ENCODE measurements at places on chromosomes 2 and 18.

GRCh38 chr2:79713131-79713785 is 200.4 kb downstream of the CTNNA2 start:
- no peak for DNase-seq

DNA sequence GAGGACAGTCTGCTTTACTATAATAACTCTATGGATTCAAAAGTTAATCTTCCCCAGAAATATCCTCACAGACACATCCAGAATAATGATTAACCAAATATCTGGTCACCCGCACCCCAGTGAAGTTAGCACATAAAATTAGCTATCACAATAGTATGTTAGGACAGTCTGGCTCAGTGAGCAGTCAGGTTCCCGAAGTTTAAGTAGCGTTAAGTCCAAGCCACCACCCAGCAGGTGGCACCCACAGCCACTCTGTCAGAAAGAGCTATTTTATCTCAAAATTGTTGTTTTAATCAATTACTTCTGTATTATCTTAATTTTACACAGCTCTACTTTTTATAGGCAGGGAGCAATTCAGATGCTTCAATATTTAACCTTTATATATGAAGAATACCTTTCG is 537.5 kb downstream of the MBD2 start:
- no peak for DNase-seq

DNA sequence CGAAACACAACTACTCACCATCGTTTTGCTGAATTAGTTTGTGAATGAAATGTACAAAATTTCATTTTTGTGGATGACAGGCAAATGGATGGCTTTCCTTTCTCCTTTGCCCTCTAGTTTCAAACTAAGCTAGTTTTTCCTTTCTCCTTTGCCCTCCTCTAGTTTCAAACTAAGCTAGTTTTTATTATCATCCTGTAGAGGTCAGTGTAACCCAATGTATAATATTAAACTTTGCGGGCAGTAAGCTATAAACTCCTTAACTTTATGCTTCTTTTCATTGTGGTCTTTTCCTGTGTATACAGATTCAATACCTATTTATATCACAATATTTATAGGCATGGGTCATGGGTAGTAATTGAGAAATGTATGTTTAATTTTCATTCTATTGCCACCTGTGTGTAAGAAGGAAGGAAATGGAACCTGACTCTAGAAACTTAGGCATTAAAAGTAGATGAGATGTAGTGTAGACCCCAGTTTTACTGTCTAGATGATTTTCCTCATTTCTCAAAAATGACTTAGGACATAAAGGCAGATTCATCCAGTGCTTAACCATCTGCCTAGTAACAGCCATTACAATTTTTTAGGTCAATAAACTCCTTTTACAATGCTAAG is 58.1 kb downstream of the MAP3K19 start:
- DNase-seq, result peak; percentile 26

DNA sequence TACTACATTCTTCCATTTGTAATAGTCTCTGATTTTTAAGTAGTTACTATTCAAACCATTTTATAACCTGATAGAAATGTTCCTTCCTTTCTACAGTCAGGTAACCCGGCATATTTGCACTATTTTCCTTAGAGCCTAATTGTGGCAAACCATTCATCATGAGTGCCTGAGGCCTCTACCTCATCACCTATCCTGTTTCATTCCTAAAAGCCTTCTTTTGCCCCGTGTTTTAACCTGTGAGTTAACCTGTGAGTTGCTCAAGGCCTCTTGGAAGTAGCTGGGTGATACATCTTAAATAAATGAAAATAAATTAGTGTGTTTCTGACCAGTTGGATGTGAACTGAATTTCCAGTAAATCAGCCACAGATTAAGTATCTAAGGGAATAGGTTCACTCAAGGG is 6.5 kb upstream of the KLHL29 start:
- DNase-seq, result no peak

DNA sequence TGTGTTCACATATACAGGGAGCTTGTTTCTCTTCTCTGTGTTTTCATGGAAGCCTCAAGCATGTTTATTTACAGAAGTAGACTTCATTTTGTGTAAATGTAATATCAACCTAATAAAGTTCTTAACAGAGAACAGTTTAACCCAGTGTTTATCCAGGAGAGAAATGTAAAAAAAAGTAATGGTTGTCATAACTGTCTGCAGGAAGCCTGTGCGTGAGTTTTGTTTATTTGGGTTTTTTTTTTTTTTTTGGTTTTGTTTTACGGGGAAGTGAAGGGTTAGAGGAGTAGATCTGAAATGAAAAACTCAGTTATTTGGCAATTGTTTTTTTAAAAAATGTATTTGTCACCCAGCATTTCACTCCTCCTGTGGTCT is 124.7 kb downstream of the RAPGEF4 start:
- DNase-seq, result no peak

GRCh38 chr18:7177116-7177744 is 53.7 kb upstream of the LRRC30 start:
- DNase-seq, result peak; percentile 63

- DNase-seq, result peak; percentile 80
These were observed 889.1 kb upstream of the GCFC2 start for GRCh38 chr2:76599732-76600368.

DNA sequence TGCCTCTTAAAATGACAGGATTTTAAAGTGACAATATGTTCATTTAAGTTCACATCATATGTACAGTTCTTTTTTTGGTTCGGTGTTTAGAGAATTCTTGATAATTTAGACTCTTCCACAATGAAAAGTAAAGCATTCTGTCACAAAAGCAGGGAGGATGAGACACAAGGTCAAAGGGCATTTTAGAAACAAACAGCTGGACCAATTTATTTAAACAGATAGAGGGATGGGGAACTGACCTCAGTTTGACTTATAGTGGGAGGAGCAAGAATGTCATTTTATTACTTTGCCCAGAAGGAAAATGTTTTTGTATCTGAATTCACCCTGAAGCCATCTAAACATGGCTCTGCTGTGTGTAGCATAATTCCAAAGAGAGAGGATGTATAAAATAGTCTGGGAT is 128.5 kb downstream of the MEIS1 start:
- DNase-seq, result no peak

DNA sequence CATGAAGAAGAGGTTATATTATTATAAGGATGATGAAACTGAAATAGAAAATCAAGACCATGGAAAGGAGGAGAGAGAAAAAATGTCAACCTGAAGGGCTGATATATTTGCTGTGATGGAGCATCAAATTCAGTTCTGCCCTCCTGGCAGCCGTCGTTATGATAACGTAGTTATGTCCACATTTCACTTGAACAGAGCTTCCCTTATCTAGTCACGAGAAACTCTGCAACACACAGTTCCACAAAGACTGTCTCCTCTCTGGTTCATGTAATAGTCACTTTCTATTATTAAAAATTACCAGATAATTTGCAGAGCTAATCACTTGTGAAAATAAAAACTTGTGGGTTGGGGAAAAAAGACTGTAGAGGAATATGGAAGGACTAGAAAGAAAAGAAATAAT is 19.5 kb upstream of the RBMS1 start:
- DNase-seq, result no peak

GRCh38 chr18:39425172-39425850 is 1859.7 kb upstream of the CELF4 start:
- no peak for DNase-seq

- DNase-seq, result no peak
These were observed 122.9 kb downstream of the MBP start for GRCh38 chr18:77009675-77010074.

DNA sequence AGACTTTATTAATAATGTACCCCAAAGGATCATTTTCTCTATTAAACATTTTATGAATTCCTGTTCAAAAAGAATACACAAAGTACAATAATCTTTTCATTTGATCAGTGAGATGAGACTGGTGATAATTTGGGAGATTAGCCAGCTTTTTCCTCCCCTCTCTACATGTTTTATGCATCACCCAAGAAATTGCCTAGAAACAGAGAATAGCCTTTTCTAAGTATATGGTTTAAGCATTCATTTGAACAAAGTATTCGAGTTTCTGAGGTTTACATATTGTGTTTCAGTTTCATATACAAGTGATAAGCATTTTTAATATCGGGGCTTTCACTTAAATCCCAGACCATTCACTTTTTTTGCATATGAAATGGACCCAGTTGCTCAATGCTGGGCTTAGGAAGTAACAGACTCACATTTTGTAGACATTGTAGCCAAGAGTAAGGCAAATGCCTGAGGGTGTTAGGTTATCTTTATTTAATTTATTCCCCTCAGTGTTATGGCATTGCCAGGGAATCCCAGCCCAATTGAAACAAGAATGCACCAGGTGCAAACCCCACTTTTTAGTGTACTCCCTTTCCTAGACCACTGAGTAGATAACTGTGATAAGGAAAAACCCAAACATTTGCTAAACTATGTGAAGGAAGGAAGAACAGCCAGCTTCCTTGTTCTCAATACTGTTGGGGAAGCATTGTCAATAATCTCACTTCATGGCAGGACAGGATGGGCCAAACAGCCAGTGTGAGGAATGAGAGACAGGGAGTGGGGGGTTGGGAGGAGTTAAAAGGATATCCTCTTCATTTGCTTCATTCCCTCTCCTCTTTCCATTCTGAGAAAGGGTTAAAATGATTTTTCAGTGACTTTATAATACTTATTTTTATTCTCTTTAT is 3.5 kb downstream of the CPO start:
- DNase-seq, result no peak

GRCh38 chr2:27152102-27152795 is 3.4 kb downstream of the TCF23 start:
- no peak for DNase-seq

- DNase-seq, result no peak
These were observed 108.0 kb downstream of the SGPP2 start for GRCh38 chr2:222532315-222532714.

- DNase-seq, result no peak
These were observed 16.7 kb downstream of the CPSF3 start for GRCh38 chr2:9440058-9440727.

DNA sequence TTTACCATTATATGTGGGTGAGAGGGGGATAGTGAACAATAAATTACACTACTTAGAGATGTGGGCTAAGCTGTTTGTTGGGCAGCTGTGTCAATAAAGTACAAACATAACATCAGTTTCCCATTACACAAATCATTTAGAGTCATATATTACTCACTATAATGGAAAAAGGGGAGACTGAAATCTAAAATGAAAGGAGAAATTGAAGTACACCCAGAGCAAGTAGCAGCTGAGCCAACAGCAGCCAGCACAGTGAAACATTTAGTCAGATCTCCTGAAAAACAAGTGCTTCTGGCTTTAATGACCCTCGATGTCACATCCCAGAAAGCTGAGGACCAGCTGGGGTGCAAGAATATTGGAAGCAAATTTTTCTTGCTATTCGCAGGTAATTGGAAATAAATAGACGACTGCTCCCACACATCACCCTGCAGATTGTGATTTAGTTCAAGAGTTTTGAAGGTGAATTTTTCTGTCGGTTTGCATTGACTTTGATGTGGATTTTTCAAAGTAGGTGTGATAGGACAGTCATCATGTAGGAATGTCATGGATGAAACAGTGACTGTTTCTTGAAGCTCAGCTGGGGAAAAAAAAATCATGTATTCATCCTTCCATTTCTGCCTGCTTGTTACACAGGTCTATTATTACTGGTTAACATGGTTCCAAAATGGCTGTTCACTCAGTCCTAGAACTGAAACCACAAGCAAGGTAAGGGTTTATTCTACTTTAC is 1607.3 kb upstream of the CELF4 start:
- no peak for DNase-seq

- DNase-seq, result no peak
These were observed 9.4 kb upstream of the NEURL3 start for GRCh38 chr2:96514521-96514920.

DNA sequence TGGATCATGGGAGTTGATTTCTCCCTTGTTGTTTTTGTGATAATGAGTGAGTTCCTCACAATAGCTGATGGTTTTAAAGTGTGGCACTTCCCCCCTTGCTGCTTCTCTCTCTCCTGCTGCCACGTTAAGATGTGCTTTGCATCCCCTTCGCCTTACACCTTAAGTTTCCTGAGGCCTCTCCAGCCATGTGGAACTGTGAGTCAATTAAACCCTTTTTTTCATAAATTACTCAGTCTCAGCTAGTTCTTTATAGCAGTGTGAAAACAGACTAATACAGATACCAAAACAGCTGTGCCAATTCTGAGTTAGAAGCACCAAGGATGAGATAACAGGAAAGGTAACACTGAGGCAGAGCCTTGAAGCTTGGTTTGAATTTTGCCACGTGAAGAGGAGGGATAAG is 44.7 kb downstream of the ITSN2 start:
- DNase-seq, result no peak

GRCh38 chr18:74947875-74948274 is 261.1 kb downstream of the PTGR3 start:
- DNase-seq, result no peak

DNA sequence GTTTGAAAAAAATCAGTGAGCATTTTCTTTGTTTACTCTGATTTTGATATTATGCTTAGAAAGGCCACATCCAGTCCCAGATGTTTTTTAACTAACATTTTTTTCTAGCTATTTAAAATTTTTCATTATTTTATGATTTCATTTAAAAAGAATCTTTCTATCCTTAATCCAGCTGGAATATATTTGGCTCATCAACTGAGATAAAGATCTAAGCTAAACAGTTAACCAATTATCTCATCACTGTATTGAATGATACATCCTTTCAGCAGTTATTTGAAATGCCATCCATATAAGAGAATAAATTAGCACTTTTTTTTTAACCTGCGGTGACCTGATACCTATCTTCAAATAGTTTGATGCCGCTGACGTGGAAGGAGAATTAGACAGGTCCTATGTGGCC is 245.5 kb upstream of the COPS8 start:
- no peak for DNase-seq

DNA sequence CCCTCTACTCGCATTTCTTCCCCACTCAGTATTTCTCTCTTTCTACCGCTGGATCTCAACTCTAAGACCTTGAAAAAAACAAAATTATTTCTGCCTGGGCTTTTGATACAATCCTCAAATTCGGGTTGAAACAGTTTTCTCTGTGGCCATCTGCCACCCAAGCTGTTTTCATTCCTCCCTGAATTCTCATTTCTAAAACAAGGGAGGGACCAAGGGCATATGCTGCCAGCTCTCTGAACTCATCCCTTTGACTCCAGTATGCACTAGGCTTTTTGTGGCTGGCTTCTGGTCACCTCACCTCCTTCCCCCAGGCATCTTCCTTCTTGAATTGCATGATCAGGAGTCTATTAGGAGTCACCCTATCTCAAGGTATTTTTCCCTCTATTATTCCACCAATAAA is 49.5 kb downstream of the CCDC148 start:
- no peak for DNase-seq

DNA sequence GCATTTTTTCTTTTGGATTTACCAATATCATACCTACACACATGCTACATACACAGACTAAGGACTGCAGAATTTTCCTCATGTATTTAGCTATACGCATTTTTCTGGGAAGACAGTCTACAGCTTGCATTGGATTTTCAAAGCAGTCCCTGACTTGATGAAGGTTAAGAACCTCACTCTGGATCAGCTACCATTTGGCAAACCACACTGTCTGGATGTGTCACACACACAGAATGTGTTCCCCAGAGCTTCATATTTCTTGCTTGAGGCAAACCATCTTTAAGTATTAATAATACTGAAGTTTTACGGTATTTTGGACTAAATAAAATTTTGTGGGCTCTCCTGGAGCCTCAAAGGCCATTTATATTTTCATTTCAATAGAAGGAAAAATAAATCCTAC is 102.3 kb downstream of the TCF4 start:
- no peak for DNase-seq
